HCT116 (cell line): ENCODE measurements at places on chromosomes 6 and 20.
A peak's percentile ranks its signal among the peaks of the same experiment; 100 is the strongest.

DNA sequence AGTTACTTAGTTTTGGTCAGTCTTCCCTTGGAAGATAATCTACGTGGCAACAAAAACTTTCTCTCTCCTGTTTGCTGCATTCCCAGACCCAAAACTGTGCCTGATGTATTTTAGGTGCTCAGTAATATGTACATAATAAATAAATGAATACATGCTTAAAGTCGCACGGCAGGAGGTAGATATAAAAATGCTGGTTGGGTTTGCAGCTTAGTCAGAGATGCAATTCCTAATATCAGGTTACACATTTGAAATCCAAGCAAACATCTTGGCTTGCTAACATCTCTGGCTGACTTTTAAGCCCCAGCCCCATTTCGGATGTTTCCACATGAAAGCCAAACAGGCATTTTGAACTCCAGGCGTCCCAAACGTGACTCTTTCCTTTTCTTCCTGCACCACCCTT lies 91.0 kb downstream of the KCNQ5 start:
- no peak for DNase-seq

DNA sequence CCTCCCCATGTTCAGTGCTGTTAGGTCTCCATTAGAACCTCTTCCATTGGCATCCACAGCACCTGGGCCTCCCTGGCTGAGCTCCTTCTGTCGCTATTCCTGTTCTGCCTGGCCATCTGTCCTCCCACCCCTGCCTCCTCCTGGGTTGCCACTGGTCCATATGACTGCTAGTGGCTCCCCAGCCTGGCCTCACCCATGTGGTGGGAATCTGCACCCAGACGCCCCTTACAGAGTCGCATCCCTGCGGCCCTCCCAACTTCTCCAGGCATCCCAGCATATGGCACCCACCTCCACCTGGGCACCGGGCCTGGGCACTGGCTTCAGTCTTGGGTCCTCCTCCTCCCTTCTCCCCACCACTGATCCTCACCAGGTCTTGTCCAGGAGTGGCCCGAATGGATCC lies 7.7 kb downstream of the CDC25B start:
- DNase-seq, result no peak

DNA sequence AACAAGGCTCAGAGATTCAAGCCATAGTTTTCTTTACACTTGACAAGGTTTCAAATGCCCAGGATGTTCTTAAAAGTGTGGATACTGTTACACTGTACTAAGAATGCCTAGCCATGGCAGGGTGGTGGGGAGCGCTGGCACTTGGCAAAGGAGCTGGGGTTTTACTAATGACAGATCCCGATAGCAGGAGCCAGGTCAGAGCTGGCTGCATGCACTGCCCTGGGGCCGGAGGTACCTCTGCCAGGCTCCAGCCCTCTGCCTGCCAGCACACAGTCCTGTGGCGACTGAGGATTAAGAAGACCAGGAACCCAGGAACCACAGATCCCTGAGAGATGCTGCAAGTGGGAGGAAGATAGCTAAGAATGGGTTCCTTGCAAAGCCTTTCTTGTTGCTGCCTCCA lies 260.3 kb downstream of the ALDH8A1 start:
- no peak for DNase-seq

- no peak for DNase-seq
Observed at GRCh38 chr20:62030834-62031434, 34.7 kb downstream of the TAF4 start.

DNA sequence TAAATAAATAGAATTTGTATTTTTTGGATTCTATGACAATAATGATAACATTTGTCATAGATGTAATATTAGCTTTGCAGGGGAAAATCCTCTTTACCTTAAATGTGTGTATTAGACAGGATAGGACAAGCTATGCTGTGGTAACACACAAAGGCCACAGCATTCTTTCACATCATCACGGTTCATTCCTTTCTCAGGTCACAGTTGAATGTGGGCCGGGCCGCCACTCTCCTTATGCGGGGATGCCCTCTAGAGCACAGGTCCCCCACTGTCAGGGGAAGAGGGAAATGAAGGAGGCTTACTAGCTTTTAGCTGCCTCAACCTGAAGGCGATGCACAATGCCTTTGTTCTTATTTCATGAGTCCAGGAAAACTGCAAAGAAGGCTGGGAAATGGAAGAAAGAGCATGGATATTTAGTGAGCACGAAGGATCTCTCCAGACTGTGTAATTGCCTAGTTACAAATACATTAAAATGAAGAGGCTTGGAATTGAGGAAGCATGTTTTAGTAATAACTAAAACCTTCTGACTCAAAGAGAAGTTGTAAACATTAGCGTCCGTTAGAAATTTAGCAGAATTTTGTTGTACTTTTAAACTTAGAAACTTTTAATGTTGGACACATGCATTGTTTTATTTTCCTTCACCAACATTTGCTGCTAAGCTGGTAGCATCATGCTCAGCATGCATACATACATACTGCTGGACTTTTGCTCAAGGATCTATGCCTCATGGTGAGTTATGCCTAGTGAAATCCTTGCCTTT lies 248.9 kb upstream of the FOXQ1 start:
- no peak for DNase-seq

- peak; percentile 68 for DNase-seq
Observed at GRCh38 chr6:133837801-133838349, 51.0 kb upstream of the TCF21 start.

DNA sequence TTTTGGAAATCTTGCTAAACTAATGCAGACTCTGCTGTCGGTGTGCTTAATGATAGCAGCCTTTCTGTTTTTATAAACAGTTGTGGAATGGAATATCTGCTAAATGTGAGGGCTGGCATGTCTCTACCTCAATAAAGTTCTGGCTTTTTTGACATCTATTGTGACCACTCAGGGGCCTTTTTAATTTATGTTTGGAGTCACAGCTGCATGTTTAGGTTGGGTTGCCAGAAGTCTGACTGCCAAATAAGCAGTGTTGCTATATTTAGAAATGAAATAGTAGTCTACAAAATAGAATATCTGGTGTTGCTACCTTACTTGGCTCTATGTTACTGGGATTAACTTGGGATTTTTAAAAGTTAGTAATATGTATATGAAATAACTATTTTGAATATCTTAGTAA lies 125.1 kb upstream of the LOC128125822 start:
- DNase-seq, result no peak

GRCh38 chr6:36187446-36187845 lies 9.1 kb upstream of the BRPF3 start:
- no peak for DNase-seq

DNA sequence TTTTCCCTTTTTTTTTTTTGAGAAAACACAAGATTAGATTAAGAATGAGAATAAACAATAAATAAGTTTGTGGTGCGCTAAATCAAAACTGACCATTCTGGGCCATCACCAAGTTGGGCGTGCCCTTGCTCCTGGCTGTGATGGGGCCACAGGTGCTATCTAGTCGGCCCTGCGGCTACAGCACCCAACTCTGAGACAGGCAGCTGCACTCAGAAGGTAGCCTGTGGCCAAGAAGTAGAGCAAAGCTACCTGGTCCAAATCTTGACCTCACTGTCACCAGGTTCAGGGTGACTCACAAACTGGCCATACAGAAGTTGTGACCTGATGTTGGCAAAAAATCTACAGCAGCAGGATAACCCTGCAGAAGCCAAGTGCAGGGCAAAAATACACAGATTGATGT lies 3.4 kb downstream of the TXNDC5 start:
- no peak for DNase-seq

- DNase-seq, result no peak
Observed at GRCh38 chr20:44642203-44643153, 9.0 kb downstream of the ADA start.

DNA sequence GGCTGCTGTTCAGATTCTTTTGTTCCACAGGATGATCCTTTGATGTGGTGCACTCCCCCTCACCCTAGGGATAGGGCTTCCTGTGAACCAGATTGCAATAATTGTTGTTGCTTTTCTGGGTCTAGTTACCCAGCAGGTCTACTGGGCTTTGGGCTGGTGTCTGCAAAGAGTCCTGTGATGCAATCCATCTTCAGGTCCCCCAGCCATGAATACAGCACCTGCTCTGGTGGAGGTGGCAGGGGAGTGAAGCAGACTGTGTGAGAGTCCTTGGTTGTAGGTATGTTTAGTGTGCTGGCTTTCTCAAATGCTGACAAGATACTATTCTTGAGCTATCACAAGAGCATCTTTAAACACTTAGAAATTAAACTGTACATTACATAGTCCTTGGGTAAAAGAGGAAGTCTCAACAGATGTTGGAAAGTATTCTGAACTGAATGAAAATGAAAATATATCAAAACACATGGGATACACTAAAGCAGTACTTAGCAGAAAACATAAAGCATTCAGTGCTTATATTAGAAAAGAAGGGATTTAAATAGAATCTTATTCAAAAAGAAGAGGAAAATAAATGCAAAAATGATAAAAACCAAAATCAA lies 49.1 kb upstream of the CCR6 start:
- DNase-seq, result no peak

- no peak for DNase-seq
Observed at GRCh38 chr6:41284726-41285125, 1.8 kb downstream of the TREM1 start.

GRCh38 chr6:44782892-44783291 lies 395.4 kb downstream of the CDC5L start:
- DNase-seq, result no peak

- no peak for DNase-seq
Observed at GRCh38 chr6:111523484-111524167, 40.6 kb upstream of the REV3L start.
